ENCODE measurements at places on chromosomes 12 and 14. TPM values are rescaled to one million over a fixed set of nuclear protein-coding genes. Genes with fewer than 3 reads are reported as not detected.

DNA sequence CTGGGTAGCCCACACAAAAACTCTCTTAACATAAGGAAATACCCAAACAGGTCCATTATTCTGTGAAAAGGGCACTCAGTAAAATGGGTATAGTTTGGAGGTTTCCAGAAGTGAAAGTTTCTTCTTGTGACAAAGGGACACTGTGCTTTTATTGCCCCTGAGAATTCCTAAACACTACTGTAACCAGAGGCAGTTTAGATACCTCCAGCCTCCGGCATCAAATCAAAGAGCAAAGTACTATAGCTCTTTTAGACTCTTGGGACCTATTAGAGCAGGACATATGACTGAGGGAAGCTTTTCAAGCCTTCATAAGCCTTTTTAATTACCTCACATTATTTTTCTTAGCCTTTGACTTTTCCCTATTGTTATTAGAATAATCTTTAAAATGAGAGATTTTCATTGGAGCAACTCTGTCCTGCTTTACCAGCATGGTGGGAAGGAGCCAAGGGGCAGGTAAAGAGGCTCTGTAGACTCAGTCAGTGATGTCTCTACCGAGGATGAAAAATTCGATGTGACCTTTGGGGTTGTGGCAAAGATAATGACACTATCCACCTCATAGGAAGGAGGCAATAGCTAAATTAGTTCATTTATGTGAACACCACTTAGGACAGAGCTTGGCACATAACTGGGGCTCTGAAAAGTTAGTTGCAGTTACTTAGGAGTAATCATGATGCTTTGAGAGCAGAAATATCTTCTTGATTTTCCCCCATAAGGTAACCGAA is 85.1 kb downstream of the IFNG start:
- no peak for DNase-seq
- H3K36me3 ChIP-seq, result no peaks in the 10 kb centered on the region
- no peak overlapping the region for H3K27ac ChIP-seq
- H3K27me3 ChIP-seq, result no peaks in the 10 kb centered on the region

- no peak overlapping the region for H3K27ac ChIP-seq
- no peak overlapping the region for H3K4me3 ChIP-seq
- H3K27me3 ChIP-seq, result no peaks in the 10 kb centered on the region
- H3K4me1 ChIP-seq, result peaks cover 7% of the 10 kb centered on the region
- no peak for DNase-seq
- H3K36me3 ChIP-seq, result no peaks in the 10 kb centered on the region
These were observed 31.7 kb downstream of the KLRK1 start for GRCh38 chr12:10358131-10358530.

DNA sequence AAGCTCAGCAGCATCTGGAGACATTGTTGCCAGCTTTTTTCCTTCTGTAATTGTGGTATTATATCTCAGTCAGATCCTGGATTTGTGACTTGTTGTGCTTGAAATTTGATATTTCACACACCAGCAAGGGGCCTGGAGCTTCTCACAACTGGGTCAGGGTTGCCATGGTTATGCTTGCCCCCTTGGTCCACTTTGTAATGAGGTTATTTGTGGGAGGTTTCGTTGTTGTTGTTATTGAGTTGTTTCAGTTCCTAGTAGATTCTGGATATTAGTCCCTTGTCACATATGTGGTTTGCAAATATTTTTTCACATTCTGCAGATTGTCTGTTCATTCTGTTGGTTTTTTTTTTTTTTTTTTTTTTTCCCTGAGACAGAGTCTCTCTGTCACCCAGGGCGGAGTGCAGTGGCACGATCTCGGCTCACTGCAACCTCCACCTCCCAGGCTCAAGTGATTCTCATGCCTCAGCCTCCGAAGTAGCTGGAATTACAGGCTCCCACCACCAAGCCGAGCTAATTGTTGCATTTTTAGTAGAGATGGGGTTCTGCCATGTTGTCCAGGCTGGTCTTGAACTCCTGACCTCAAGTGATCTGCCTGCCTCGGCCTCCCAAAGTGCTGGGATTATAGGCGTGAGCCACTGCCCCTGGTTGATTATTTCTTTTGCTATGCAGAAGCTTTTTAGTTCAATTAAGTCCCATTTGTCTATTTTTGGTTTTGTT is 80.6 kb upstream of the ETV6 start:
- H3K27me3 ChIP-seq, result no peaks in the 10 kb centered on the region
- no peaks in the 10 kb centered on the region for H3K4me1 ChIP-seq
- no peak overlapping the region for H3K4me3 ChIP-seq
- no peak overlapping the region for H3K27ac ChIP-seq
- no peaks in the 10 kb centered on the region for H3K36me3 ChIP-seq

DNA sequence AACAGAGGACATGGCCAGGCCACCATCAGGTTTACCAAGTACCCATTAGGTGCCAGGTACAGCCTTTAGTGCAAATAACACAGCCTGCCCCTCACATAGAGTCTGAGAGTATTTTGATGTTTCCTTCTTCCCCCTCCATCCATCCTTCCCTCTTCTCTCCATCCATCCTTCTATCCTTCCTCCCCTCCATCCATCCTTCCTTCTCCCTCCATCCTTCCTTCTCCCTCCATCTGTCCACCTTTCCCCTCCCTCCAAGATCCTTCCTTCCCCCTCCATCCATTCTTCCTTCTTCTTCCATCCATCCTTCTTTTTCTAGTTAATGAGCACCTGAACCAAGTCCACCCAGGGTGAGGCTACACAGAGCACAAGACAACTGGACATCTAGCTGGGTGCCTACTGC is 39.8 kb downstream of the ITPK1 start:
- H3K36me3 ChIP-seq, result no peaks in the 10 kb centered on the region
- no peak for DNase-seq
- H3K4me3 ChIP-seq, result no peak overlapping the region
- H3K27ac ChIP-seq, result no peak overlapping the region
- H3K27me3 ChIP-seq, result no peaks in the 10 kb centered on the region

GRCh38 chr12:54437243-54437642 is 18.2 kb upstream of the ITGA5 start:
- no peak for DNase-seq
- H3K27me3 ChIP-seq, result peaks cover 4% of the 10 kb centered on the region
- H3K4me3 ChIP-seq, result no peak overlapping the region
- no peaks in the 10 kb centered on the region for H3K36me3 ChIP-seq

DNA sequence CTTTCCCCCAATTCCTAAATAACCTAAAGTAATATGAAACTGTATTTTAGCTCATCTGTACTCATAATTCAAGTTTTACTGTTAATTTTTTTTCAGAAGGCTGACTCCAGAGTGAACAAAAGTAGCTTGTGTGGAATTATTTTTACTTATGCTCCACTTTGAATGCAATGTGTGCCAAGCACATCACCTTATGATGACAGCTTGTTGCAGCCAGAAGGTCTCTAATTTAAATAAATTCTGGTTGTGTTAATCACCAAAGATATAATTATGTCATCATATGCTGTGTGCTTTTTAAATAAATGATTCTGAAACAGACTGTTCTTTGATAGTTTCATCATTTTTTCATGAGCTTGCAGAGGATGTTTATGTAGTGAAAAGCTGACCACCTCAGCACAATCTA is 283.1 kb downstream of the TMEM117 start:
- no peaks in the 10 kb centered on the region for H3K36me3 ChIP-seq
- no peaks in the 10 kb centered on the region for H3K27me3 ChIP-seq
- H3K4me3 ChIP-seq, result no peak overlapping the region
- no peaks in the 10 kb centered on the region for H3K4me1 ChIP-seq

GRCh38 chr12:107094183-107094448 is 767 bp upstream of the CRY1 start:
- H3K36me3 ChIP-seq, result no peaks in the 10 kb centered on the region

DNA sequence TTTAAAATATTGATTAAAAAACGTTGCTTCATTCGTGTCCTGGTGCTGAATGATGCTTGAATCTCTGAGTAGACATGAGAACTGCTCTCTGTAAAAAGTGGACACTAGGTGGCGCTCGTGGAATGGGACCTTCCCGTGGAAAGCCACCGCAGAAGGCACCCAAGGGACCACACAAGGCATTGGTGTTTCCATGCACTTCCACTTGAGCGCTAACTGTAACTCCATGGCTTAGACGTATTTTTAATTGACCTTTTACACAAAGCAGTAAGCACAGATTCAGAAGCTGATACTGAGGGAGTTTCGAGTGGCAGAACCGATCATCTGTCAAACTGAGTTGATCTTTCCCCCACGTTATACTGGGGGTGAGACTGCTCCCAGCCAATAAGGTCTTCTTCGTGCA is 135.3 kb downstream of the PRKCH start:
- H3K36me3 ChIP-seq, result no peaks in the 10 kb centered on the region
- H3K4me1 ChIP-seq, result no peaks in the 10 kb centered on the region
- no peak overlapping the region for H3K27ac ChIP-seq
- H3K4me3 ChIP-seq, result no peak overlapping the region
- no peaks in the 10 kb centered on the region for H3K27me3 ChIP-seq

- no peak for DNase-seq
- H3K4me3 ChIP-seq, result no peak overlapping the region
- peaks cover 13% of the 10 kb centered on the region for H3K4me1 ChIP-seq
- H3K27me3 ChIP-seq, result no peaks in the 10 kb centered on the region
These were observed 4.1 kb downstream of the C12orf75 start for GRCh38 chr12:105334582-105334981.

DNA sequence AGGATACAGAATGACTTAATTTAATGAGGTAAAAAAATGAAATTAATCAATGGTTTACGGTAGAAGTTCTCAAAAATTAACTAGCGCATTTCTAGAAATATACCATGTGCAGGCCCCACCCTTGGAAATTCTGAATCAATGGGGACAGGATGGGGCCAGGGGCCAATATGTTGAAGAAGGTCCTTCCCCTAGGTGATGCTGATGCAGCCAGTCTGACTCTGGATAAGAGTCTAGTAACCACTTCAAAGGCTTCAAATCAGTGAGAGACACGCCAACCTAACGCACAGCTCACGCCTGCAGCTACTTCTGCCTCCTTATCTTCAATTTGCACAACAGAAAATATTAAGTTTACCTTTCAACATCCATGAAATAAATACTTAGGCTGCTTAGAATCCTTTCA is 14.9 kb downstream of the GIT2 start:
- H3K36me3 ChIP-seq, result peaks cover 91% of the 10 kb centered on the region
- no peak overlapping the region for H3K4me3 ChIP-seq
- no peak for DNase-seq
- H3K4me1 ChIP-seq, result peaks cover 38% of the 10 kb centered on the region
- H3K27ac ChIP-seq, result no peak overlapping the region
- no peaks in the 10 kb centered on the region for H3K27me3 ChIP-seq

GRCh38 chr12:48979602-48980388 is 1.7 kb downstream of the WNT1 start:
- no peak for DNase-seq
- no peaks in the 10 kb centered on the region for H3K36me3 ChIP-seq
- H3K4me1 ChIP-seq, result peaks cover 11% of the 10 kb centered on the region
- peak overlapping the region; percentile 1 for H3K4me3 ChIP-seq
- no peak overlapping the region for H3K27ac ChIP-seq

DNA sequence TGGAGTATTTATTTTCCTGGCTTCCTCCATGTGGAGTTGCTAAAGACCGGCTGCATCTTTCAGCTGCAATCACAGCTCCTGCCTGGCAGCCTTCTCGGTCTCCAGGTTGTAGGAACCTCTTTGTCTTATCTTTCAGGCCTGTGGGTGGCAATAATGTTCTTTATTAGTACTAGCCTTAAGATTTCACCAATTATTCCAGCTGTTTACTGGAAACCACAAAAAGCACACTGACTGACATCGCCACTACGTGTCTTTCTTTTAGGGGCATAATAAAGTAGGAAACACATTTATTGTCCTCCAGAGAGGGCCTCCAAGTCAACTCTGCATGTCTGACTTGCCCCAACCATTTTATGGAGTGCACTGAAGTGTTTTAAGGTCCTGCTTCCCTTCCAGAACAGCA is 1116.5 kb upstream of the TMEM132C start:
- no peak for DNase-seq
- H3K27me3 ChIP-seq, result no peaks in the 10 kb centered on the region
- no peak overlapping the region for H3K4me3 ChIP-seq
- H3K4me1 ChIP-seq, result no peaks in the 10 kb centered on the region
- H3K36me3 ChIP-seq, result no peaks in the 10 kb centered on the region
- no peak overlapping the region for H3K27ac ChIP-seq

DNA sequence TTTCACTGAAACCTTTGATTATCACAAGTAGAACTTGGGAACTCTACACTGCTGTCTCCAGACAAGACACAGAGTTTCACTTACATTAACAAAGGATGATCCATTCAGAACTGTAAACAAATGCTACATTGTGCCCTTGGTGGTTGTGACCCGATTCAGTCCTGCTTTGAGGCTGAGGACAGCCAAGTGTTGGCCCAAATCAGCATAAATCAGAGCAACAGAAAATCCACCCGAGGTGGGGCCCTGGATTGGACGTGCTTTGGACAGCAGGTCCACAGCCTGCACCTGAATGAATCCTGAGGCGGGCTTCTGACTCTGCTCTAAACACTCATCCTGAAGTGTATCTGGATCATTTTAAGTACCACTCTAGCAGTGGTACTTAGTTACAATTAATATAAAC is 68.8 kb downstream of the PPP2R5C start:
- no peak for DNase-seq
- no peak overlapping the region for H3K27ac ChIP-seq
- H3K4me1 ChIP-seq, result peaks cover 35% of the 10 kb centered on the region
- H3K36me3 ChIP-seq, result no peaks in the 10 kb centered on the region

GRCh38 chr14:35435177-35435576 is 30.6 kb upstream of the NFKBIA start:
- DNase-seq, result no peak
- no peak overlapping the region for H3K4me3 ChIP-seq
- no peaks in the 10 kb centered on the region for H3K4me1 ChIP-seq
- H3K27ac ChIP-seq, result no peak overlapping the region

Gene HOXC4
- 0.78 TPM for total RNA-seq

Gene DENND5B
- total RNA-seq, result 23.8 TPM

Gene CCDC197
- not detected for total RNA-seq

Gene MAP1LC3B2
- 2.6 TPM for total RNA-seq

Gene PKP2
- total RNA-seq, result 0.54 TPM

Gene CRY1
- total RNA-seq, result 10.0 TPM

Gene ENDOU
- 2.5 TPM for total RNA-seq

Gene PLEKHG7
- not detected for total RNA-seq

Gene TSPAN9
- 27.9 TPM for total RNA-seq

Gene KRT7
- 7.9 TPM for total RNA-seq

Gene CLMN
- total RNA-seq, result 5.5 TPM

Gene IGF1
- 28.4 TPM for total RNA-seq

Gene CACNA1C
- total RNA-seq, result 5.8 TPM

All from adrenal gland (tissue), 19 donors.